ENCODE measurements at places on chromosomes 1 and 21. TPM values are rescaled to one million over a fixed set of nuclear protein-coding genes. Genes with fewer than 3 reads are reported as not detected.

The TCP10L gene
- not detected for total RNA-seq

The AMIGO1 gene
- total RNA-seq: 0.88 TPM

The ITGB2 gene
- total RNA-seq: 0.65 TPM

The HMCN1 gene
- total RNA-seq: 10.3 TPM

The C1orf167 gene
- not detected for total RNA-seq

The F13B gene
- not detected for total RNA-seq

The GPR153 gene
- total RNA-seq: 2.8 TPM

The LMOD1 gene
- total RNA-seq: 0.12 TPM

The TNFRSF25 gene
- 33.9 TPM for total RNA-seq

The RCSD1 gene
- 1.00 TPM for total RNA-seq

The SFN gene
- total RNA-seq: 0.42 TPM

The AKT3 gene
- total RNA-seq: 98.2 TPM

The HAO2 gene
- not detected for total RNA-seq

The RHCE gene
- not detected for total RNA-seq

The COL8A2 gene
- total RNA-seq: 0.78 TPM

The GABRD gene
- total RNA-seq: not detected

The BTBD19 gene
- total RNA-seq: 69.9 TPM

The KCNC4 gene
- total RNA-seq: 12.3 TPM

The PRKAA2 gene
- 0.78 TPM for total RNA-seq

The S100A7A gene
- total RNA-seq: not detected

The PTPN7 gene
- 1.9 TPM for total RNA-seq

The NUP210L gene
- not detected for total RNA-seq

The SLAMF7 gene
- total RNA-seq: not detected

The CATSPERE gene
- 1.9 TPM for total RNA-seq

The NR1I3 gene
- not detected for total RNA-seq

The HES3 gene
- total RNA-seq: not detected

The A3GALT2 gene
- total RNA-seq: not detected

The TLR5 gene
- 0.16 TPM for total RNA-seq

The DLGAP3 gene
- total RNA-seq: 0.12 TPM

Measured in endothelial cell of umbilical vein (primary cell).